ENCODE measurements at places on chromosomes 2 and 18.

GRCh38 chr2:16650287-16651249 is 15.1 kb downstream of the CYRIA start:
- DNase-seq: no peak

GRCh38 chr2:34875091-34875745 is 1276.1 kb upstream of the FAM98A start:
- DNase-seq: no peak

GRCh38 chr2:25405611-25406295 is 64.0 kb upstream of the DNMT3A start:
- DNase-seq: no peak

- DNase-seq: no peak
These were observed 28.3 kb downstream of the REEP1 start for GRCh38 chr2:86308984-86309695.

DNA sequence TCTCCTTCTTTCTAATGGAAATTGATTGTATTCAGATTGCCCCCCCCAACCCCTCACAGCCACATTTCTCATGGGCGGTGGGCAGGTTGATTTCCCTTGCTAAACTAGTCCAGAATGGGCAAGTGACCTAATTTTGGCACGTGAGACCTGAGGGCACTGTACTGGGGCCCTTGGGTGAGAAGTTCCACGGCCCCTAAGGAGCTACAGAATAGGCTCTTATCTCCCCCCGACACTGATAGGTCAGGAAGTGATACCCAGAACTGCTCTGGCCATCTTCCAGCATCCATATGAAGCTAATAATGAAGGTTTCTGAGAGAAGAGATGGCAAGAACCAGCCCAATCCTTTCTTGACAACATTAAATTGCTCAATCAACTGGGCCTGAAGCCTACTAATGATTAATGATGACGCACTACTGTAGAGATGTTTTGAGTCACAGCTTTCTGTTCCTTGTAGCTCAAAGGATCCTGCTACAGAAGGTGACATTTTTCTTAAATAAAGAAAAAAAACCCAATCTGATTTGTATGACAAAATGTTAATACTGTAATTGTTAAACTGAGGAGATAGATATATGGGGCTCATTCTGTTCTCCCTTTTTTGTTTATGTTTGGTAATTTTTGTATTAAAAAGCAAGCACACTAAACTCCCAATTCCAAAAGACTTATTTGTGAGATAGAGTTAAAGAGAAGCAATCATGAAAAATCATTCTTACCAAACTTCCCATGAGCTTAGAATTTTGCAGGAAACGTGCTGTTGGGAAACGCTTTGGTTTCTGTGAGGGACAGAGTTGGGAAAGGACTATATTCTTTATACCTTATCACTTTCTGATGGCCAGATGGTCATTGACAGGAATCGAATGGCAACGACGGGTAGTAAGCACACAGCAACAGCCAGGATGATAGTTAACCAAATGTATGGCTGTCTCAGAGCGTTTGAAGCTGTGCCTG is 28.2 kb upstream of the NARS1 start:
- no peak for DNase-seq

GRCh38 chr18:5770176-5770575 is 125.1 kb downstream of the TMEM200C start:
- no peak for DNase-seq

- DNase-seq: no peak
These were observed 137.7 kb downstream of the EN1 start for GRCh38 chr2:118709786-118710185.
